ENCODE measurements at places on chromosomes 12 and 14.

DNA sequence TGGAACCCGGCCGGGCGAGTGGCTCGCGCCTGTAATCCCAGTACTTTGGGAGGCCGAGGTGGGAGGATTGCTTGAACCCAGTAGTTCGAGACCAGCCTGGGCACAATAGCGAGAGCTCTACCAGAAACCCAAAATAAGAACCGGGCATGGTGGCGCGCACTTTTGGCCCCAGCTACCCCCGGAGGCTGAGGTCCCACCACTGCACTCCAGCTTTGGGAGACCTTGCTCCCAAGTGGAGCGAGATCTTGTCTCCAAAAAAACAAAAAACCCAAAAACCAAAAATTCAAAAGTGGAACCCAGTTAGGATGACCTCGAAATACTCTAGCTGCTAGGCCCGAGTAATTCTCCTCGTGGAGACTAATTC, 769 bp upstream of the VTI1B start:
- no peak for DNase-seq

- DNase-seq: no peak
These were observed 95.9 kb upstream of the DDHD1 start for GRCh38 chr14:53249059-53249458.

GRCh38 chr12:85394809-85395208, 114.8 kb downstream of the ALX1 start:
- no peak for DNase-seq

GRCh38 chr12:113241191-113242025, 20.1 kb downstream of the TPCN1 start:
- no peak for DNase-seq

- DNase-seq: peak; percentile 2
These were observed 72.9 kb downstream of the LMNTD1 start for GRCh38 chr12:25480145-25480544.

GRCh38 chr14:53979113-53979681, 22.6 kb upstream of the BMP4 start:
- DNase-seq: no peak

DNA sequence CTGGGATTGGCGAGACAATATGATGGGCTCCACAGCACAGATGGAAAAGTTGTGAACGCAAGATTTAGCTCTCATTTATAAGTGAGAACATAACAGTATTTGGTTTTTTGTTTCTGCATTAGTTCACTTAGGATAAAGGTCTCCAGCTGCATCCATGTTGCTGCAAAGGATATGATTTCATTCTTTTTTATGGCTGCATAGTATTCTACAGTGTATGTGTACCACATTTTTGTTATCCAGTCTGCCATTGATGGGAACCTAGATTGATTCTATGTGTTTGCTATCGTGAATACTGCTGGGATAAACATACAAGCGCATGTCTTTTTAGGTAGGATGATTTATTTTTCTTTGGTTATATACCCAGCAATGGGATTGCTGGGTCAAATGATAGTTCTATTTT, 23.6 kb downstream of the TBK1 start:
- DNase-seq: no peak

GRCh38 chr12:113818833-113819232, 147.3 kb downstream of the RBM19 start:
- no peak for DNase-seq

DNA sequence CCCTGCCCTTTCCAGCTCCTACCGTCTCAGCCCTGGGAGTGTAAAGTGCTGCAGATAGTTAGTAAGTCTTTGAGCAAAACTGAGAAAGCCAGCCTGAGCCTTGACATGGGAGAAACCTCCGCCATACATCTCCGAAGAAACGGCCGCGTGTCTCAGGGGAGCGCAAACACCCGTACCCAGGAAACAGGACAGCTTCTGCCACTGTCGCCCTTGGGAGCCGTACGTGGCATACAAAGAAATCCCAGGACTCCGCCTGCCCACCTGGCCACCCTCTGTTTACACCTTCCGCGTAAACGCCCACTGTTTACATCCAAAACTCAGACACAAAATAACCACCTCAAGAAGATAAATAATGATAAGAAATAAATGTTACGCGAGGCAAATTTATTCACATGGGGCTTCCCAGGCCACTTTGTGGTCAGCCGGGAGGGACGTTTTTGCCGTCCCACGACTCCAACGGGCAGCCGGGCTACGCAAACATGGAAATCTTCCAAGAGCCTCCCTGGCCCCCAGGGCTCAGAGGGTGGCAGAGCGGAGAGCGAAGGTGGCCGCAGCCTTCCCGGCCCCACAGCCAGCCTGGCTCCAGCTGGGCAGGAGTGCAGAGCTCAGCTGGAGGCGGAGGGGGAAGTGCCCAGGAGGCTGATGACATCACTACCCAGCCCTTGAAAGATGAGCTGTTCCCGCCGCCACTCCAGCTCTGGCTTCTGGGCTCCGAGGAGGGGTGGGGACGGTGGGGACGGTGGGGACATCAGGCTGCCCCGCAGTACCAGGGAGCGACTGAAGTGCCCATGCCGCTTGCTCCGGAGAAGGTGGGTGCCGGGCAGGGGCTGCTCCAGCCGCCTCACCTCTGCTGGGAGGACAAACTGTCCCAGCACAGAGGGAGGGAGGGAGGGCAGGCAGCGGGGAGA, at the start of gene BDKRB2:
Gene BDKRB2 (plus strand): TSS at position 689 of the 908 bp plus-strand sequence. CDS start 32,269 bp downstream, outside the sequence.
- no peak for DNase-seq

DNA sequence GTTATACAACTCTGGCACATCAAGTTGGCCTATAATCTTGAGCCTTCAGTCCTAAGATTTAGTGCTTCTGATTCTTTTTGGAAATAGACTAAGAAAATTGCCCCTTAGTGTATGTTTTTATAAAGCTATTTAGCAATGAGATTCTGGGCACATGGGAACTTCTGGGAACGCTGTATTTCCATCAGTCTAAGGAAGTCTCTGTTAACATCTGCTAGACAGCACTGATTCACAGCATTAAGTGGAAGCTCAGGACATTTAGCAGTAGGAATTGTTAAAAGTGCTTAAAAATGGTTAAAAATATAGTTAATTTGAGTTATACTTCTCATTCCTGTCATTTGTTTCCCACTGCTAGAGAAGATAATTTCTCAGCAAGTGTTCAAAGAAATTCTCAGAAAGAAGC, 579.1 kb downstream of the SLC16A7 start:
- no peak for DNase-seq

- DNase-seq: no peak
These were observed 15.4 kb upstream of the PAPLN start for GRCh38 chr14:73221945-73222344.

GRCh38 chr12:123715195-123715594, 3.0 kb downstream of the ATP6V0A2 start:
- no peak for DNase-seq

DNA sequence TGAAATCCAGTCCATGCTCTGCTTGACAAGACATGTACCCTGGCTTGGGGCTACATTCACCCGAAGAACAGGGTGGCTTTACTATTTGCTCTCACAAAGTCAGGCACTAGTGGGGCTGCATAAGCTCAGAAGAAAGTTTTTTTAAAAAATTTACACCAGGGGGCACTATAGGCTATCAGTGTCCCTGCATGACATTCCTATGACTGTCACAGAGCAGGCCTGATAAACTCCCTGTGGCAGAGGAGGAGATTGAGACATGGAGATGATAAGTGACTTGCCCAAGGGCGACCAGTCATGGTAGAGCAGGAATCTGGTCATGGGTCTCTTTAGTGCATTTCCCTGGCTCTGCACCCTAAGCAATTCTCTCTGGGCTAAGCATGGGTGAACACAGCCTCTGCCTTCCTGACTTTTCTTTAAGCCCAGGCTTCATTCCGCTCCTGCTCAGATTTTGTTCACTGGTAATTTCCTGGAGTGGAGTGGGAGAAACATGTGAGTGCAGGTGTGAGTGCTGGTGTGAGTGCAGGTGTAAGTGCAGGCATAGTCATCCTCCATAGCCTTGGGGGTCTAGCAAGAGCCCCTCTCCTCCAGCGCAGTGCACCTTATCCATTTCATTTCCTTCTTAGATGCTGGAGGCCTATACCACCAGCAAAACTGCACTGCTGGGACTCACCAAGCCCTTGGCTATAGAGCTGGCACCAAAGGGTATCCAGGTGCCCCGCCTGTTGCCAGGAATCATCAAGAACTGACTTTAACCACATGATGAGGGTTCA, 91.6 kb downstream of the DHRS2 start:
- DNase-seq: no peak

DNA sequence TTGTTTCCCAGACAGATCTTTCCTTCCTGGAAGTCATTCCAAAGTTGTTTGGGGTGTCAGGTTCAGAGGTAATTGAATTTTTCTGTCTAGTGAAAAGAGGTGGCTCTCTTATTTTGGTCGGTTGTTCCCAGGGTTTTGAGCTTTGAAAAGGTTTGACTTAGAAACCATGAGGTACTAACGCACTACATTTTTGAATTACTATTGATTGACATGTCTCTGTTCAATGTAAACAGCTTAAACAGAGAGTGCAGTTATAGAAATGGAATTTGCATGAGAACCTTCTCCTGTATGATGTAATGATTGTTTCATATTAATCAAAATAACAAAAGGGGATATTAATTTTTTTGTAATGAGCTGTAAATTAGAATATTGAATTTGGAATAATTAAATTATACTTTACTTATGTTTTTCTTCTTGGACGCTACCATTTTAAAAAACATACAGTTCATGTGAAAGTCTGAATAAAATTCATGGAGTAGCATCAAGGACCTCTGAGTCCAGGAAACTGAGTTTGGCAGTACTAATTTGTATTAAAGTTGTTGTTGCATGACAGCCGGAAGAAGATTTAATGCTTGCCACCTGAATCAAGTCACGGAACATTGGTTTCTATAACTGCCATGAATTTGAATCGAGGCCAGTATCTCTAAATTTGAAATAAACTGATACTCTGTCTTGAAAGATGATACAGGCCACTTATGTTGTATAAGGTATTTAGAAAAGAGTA, 41.7 kb downstream of the NPAS3 start:
- no peak for DNase-seq

DNA sequence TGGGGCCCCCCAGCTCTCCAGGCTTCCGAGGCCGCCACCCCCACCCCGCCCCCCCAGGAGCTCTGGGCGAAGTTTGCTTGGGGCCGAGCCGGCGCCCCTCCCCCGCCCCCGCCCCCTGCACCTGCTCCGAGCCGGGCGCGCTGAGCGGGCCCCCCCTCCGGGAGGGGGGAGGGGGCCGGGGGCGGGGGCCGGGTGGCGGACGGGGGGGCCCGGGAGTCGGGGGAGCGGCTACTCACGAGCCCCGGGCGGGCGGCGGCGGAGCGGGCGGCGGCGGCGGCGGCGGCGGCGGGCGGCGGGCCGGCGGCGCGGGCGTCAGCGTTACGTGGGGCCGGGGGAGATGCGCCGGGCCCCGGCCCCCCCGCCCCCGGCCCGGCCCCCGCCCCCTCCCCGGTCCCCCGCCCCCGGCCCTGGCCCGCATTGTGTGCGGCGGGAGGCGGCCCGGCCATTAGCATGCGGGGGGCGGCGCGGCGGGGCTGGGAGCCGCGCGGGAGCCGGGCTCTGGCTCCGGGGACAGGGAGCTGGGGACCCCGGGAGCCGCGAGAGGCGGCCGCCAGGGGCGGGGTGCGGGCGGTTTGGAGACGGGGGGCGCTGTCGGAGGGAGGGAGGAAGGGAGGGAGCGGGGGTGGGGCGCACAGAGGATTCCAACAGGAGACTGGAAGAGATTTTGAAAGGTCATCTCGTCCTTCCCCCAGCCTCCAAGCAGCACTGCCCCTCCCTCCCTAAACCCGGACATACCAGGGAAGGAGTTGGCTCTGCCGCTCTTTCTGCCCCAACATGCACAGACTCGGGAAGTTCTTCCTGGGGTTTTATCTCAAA, at the start of gene ZNF219:
Gene ZNF219 (minus strand): TSS at position 580 of the 816 bp plus-strand sequence. CDS start 5,064 bp downstream, outside the sequence.
- DNase-seq: peak; percentile 22

DNA sequence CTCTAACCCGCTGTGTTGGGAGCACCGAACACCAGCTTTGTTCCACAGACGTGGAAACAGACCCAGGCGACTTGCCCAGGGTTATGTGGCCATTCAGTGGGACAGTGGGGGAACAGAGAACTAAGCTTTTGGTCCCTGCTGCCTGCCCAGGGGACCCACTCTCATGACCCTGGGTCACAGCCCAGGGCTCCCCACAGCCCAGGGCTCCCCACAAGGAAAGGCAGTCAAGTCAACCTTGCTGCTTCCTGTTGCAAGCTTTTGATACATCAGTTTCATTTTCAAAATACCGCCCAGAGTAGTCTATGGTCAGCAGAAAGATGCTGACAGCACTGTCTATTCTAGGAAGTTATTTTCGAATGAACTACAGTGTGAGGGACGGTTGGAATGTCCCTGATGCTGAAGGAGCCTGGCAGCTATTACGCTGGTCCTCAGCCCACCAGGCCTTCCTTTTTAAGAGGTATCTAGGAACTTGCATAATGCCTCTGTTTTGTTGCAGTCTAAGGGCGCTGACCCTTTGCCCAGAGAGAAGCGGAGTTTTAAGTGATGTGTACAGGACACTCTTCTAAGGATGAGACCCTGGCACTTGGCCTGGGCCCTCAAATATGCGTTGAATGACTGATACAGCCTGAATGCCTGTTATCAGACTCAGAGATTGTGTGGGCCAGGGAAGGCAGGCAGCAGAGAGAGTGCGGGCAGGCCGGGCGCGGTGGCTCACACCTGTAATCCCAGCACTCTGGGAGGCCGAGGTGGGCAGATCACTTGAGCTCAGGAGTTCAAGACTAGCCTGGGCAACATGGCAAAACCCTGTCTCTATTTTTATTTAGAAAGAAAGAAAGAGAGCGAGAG, 12.6 kb upstream of the TTC7B start:
- DNase-seq: peak; percentile 22

- DNase-seq: no peak
These were observed 46.9 kb upstream of the IGF1 start for GRCh38 chr12:102527171-102527720.

DNA sequence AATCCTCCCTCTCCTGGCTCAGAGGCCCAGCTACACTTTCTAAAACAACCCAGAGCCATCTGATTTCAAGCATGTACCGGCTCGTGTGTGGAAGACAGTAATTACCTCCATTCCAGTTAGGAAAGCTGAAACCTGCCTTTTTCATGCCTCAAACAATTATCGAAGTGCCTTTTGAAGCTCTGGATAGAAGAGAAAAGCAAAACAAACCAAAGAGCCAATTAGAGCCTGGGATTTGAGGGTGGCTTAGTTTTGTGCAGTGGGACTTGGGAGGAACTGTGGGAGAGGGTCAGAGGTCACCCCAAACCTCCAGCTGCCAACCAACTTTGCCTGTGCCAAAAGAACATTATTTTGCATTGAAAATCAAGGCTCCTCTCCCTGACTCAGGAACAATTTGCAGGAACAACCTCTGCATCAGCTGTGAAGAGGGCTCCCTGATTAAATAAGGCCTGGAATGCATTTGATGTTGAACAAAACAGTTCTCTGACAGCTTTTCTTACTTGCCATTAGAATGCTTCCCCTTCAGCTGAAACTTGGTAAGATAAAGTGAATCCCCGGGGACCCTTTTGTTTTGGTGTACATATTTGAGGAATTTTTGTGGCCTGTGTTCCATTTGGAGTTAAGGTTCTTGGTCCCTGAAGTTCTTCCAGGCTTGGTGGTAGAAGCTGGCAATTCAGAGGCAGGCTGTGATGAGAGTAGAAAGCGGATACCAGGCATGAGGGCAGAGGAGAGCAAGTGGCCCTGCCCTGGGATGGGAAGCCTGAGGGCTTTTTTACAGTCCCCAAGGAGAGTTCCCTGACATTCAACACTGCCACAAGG, 270.1 kb downstream of the ZFP36L1 start:
- DNase-seq: no peak

Measured in naive thymus-derived CD4-positive, alpha-beta T cell (primary cell).